ENCODE measurements at places on chromosomes 7 and 10.

DNA sequence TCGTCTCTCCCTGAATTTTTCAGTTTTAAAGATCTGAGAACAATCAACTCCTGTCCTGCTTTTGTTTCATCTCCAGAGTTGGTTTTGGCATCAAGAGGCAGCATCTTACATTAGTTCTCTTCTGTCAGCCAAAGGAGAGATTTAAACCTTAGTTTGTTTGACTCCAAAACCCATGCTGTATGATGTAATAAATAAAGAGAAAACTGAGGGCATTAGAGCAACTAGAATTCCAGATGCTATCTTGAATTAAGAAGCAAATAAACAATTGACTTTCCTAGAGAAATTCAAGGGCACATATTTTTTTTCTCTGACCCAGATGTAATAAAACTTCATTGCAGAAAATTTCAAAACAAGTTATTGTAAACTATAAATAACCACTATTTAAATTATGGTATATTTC is 54.4 kb downstream of the INHBA start:
- DNase-seq, result no peak

GRCh38 chr7:77729574-77730348 is 33.5 kb downstream of the RSBN1L start:
- DNase-seq, result no peak

DNA sequence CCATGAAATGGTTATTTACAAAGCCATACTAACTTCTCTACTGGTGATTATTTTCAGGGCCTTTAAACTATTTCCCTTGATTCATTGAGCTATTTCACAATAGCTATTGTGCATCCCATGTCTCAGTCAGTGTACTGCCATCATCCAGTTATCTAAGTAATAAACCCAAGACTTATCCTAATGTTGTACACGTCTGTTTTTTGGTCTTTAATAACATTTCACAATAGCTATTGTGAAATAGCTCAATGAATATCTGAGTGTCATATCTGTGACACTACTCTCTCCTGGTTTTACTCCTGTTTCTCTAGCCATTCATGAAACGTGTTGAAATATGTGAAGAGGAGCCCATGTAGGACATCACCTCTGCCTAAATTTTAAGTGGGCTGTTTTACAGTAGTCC is 36.5 kb upstream of the TMEM140 start:
- no peak for DNase-seq

- no peak for DNase-seq
Observed at GRCh38 chr7:24143547-24143946, 140.4 kb upstream of the NPY start.

GRCh38 chr7:19772841-19773760 is at the start of gene TMEM196:
TSS of gene TMEM196 (minus strand) at chr7:19773617. CDS start at chr7:19772696, 921 bp downstream.
- peak; percentile 63 for DNase-seq

DNA sequence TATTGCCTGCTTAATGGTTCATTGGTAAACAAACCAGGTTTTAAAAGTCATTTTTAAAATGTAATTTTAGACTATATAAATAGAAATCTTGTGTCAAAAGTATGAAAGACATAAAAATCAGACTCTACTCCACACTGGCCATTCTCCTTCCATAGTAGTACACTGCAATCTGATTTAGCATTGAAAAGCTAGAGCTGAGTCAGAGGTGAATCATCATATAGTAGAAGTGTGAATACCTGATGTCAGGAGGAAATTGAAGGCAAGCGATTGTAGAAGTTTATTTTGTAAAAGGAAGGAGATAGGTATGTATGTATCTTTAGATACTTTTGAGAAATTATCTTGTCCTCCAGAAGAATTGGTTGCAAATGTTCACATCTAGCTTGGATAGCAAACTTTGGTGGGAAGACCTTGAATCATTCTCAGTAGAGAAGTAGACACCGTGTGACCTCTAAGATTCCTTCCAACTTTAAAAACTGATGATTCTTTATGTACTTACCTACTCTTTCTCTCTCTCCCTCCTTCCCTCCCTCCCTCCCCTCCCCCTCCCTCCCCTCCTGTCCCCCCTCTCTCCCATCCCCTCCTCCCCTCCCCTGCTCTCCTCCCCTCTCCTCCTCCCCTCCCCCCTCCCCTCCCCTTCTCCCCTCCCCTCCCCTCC is 88.1 kb downstream of the BTAF1 start:
- DNase-seq, result no peak

DNA sequence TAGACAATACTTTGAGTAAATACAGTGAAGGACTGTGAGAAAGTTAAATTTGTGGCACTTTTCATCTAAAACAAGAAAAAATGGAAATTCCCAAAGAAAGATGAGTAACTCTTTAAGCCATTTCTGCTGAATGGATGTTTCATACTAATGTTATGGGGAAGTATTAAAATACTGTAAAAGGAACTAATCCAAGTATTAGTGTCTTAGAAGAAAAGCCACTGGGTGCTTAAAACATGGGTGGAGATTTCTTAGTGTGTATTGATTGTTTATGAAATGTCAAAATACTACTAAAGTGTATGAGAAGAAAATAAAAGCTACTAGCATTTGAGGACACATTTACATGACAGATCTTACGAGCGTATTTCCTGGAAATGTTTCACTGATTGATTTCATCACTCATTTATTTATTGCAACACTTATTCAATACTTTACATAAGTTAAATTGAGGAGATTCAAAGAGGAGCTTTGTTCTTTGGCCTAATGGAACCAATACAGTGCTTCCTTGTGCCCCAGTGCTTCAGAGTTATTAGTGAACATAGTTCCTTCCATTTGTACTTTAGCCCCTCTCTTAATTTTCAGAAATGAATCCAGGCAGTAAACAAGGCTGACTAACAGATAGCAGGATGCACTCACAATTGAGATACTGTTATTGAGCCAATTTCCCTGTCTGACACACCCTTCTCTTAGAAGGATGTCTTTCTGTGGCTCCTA is 155.5 kb upstream of the AHR start:
- DNase-seq, result no peak

DNA sequence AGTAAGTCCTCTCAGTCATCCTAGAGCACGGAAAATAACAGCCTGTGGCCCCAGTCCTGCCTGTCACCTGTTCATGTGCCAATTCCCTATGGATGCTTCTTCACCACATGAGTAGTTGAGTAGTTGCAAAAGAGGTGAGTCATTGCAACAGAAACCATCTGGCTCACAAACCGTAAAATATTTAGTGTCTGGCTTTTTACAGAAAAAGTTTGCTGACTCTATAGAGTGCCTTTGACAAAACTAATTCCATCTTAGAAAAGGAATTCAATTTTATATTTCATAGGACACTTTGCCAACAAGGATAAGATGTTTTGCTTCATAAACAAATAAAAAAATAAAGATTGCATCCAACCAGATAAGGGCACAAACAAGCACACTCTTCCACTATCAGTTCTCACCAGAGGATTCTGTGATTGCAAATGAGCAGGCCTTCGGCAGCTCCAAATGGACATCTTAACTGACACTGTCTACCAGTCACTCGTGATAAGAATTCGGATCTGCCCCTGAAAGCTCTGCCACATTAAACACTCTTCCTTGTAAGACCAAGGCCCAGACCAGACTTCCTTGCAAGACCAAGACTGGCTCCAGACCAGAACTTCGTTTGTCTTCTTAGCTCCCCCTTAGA is 242.7 kb upstream of the SEMA3C start:
- DNase-seq, result peak; percentile 97

- no peak for DNase-seq
Observed at GRCh38 chr10:121684276-121684675, 86.0 kb upstream of the FGFR2 start.

- DNase-seq, result no peak
Observed at GRCh38 chr7:14754631-14755030, 147.9 kb downstream of the DGKB start.

- DNase-seq, result no peak
Observed at GRCh38 chr10:18303851-18304801, 163.9 kb downstream of the CACNB2 start.

- no peak for DNase-seq
Observed at GRCh38 chr10:33938001-33938400, 603.5 kb upstream of the NRP1 start.

DNA sequence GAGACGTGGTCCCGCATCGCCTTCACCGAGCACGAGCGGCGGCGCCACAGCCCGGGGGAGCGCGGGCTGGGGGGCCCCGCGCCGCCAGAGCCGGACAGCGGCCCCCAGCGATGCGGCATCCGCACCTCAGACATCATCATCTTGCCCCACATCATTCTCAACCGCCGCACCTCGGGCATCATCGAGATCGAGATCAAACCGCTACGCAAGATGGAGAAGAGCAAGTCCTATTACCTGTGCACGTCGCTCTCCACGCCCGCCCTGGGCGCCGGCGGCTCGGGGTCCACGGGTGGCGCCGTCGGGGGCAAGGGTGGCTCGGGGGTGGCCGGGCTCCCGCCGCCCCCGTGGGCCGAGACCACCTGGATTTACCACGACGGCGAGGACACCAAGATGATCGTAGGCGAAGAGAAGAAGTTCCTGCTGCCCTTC is 737 bp downstream of the CNNM2 start:
- DNase-seq, result no peak

- DNase-seq, result no peak
Observed at GRCh38 chr10:118356628-118357027, 14.5 kb upstream of the FAM204A start.

DNA sequence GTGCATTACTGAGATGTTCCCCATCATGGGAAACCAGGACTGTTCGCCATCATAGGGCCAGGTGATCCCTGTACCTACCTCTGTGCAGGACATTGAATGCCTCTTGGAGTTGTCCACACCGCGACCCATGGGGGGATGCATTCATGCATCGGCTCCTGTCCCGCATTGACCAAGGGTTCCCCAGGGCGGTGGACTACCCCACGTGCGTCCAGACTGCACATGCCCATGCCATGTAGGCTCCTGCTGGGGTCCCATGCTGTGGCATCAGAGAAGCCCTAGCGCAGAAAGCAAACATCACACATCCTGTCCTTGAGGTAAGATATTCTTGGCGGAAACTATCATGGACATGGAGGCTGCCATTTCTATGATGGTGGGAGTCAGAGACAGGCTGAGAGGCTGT is 121.6 kb upstream of the UNC5B start:
- DNase-seq, result no peak

DNA sequence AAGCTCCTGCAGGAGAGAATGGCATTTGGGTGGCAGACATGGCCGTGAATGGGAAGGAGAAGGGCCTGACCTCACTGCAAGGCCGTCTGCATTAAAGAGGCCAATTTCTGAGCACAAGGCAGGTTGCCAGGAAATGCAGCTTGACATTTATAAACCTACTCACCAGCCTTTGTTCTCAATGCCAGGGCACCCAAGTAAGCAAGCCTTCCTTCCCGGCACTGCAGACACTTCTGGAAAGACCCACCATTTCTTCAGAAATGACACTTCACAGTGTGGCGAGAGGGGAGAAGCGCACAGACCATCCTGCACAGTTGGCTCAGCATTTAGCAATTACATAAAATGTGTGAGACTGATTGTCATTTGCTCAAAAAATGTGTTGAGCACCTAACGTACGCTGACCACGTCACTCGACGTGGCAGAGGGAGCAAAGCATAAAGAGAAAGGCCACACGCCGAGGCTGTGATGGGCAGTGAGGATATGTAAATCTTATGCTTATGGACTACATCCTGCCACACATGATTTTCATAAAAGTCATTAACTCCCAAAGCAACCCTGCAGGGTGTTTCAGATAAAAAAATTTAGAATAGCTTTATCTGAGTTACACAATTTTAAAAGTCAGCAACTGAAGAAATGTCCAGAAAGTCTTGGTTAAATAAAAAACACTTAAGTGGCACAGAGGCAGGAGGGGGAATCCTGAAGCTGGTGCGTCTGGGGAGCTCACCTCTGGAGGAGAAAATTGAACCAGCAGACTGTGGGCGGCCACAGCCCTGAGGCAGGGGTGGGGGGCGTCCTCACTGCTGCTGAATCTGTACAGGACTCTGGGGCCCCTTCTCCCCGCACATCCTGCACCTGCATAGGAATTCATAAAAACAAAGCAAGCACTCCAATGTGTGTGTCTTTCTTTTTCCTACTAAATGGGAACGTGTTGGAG is 543.8 kb downstream of the PTPRN2 start:
- peak; percentile 78 for DNase-seq

DNA sequence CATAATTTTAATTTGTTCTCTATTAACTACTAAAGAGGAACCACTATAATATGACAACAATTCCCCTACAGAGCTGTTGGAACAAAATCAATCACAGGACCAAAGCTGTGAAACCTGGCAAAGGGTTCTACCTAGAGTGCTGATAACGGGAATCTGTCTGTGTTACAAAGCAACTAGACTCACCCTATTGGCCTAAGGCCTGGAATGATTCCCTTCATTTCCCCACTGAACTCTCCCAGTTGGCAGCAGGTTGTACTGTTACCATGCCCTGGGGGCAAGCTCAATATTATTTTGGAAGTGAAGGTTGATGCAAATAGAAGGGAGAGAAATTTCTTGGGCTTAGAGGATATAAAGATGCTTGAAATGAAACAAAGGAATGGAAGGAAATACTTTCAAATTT is 81.8 kb downstream of the SEMA3A start:
- peak; percentile 0 for DNase-seq
